ENCODE measurements at places on chromosomes 12 and 14.

DNA sequence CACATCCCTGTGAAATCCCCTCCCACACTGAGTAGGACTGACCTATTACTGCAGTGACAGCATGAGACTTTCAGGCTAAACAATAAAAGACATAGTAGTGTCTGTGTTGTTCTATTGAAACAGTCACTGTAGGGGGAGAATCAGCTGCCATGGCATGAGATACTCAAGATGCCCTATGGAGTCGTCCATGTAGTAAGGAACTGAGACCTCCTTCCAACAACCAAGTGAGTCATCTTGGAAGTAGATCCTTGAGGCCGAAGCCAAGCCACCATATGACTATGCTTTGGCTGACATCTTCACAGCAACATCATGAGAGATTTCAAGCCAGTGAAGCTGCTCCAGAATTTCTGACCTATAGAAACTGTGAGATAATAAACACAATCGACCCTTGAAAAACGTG, 12.1 kb upstream of the LRP6 start:
- no peak for DNase-seq

- no peak for DNase-seq
Measured at GRCh38 chr12:19273482-19274330, 144.2 kb downstream of the PLEKHA5 start.

DNA sequence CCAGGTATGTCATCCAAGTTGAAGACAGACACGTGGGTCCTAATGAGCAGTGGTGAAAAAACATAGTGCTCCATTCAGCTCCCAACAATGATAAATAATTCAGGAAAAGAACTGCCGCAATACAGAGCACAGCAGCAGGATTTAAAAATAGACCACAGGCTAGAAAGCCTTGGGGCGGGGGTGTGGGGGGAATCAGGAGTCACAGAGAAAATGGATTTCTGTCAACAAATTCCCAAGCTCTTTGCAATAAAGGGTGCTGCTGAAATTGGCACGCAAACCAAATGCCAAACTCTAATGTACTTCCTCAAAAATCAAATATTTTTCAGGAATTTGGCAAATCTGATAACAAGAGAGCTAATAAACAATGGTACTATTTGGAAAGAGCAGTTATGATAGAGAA, 58.6 kb downstream of the R3HDM2 start:
- DNase-seq: no peak

GRCh38 chr12:107490010-107490409, 195.6 kb upstream of the PWP1 start:
- DNase-seq: no peak

DNA sequence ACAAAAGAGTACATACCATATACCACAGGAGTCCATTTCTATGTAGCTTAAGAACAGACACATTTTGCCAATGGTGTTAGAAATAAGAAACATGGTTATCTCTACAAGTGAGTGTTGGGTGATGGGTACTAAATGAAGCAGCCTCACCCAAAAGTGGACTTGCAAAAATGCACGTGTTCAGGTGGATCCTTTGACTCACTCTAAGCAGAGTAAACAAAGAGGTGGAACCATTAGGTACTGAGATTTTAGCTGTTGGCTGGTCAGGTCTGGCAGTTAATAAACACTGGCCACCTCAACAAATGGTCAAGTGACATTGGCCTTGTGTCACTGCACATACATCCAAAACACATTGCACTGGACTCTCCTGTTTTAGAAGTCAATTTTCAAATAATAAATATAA, 27.6 kb downstream of the EVL start:
- DNase-seq: no peak

GRCh38 chr12:51972849-51973273, 21.4 kb downstream of the ACVR1B start:
- no peak for DNase-seq

GRCh38 chr14:50666772-50667683, 1.1 kb downstream of the SAV1 start:
- peak; percentile 53 for DNase-seq

GRCh38 chr14:54133896-54134295, 177.3 kb upstream of the BMP4 start:
- no peak for DNase-seq

DNA sequence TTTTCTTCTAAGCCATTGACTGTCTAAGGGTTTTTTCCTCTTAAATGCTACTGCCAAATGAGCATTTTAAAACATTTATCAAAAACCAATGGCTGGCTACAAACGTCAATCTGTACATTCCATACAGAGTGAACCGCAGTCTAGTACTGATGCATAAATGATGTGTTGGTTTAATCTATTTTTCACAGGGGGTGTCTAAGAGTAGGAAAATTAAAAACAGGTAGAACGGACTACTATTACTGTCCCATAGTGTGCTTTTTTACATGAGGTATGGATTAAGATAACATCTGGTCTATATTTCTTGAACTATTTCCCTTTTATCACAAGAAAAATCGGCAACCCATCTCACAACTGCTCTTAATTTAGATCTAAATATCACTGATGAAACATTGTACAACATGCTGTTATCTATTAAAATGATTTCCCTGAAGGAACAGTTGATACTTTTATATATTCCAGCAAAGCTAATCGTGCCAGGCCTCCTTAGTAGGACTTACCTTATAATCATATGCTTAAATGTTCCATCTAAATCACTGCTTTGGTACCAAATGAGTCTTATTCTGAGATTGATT, 172.9 kb upstream of the CDKN3 start:
- no peak for DNase-seq

GRCh38 chr12:108666401-108666881, 32.7 kb upstream of the SELPLG start:
- no peak for DNase-seq

DNA sequence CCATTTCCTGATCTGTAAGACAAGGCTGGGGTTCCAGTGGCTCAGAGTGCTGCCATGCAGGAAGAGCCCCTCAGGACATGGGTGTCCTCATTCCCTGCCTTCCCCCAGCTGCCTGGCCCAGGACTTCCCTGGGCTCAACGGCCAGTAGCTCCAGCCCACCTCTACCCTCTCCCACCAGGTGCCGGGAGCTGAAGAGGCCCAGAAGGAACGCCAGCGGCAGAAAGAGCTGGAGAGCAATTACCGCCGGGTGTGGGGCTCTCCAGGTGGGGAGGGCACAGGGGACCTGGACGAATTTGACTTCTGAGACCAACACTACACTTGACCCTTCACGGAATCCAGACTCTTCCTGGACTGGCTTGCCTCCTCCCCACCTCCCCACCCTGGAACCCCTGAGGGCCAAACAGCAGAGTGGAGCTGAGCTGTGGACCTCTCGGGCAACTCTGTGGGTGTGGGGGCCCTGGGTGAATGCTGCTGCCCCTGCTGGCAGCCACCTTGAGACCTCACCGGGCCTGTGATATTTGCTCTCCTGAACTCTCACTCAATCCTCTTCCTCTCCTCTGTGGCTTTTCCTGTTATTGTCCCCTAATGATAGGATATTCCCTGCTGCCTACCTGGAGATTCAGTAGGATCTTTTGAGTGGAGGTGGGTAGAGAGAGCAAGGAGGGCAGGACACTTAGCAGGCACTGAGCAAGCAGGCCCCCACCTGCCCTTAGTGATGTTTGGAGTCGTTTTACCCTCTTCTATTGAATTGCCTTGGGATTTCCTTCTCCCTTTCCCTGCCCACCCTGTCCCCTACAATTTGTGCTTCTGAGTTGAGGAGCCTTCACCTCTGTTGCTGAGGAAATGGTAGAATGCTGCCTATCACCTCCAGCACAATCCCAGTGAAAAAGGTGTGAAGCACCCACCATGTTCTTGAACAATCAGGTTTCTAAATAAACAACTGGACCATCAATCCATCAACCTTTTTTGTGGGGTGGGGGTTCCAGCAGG, 17.6 kb downstream of the AGAP2 start:
- DNase-seq: no peak

- no peak for DNase-seq
Measured at GRCh38 chr12:52059582-52060497, 8.6 kb downstream of the NR4A1 start.

- no peak for DNase-seq
Measured at GRCh38 chr14:52694761-52695480, 437 bp downstream of the ERO1A start.

- no peak for DNase-seq
Measured at GRCh38 chr14:55578511-55578910, 1.5 kb upstream of the KTN1 start.

GRCh38 chr14:56703947-56704346, 106.3 kb downstream of the OTX2 start:
- DNase-seq: no peak

- DNase-seq: no peak
Measured at GRCh38 chr12:27161458-27162228, 79.3 kb upstream of the C12orf71 start.

GRCh38 chr14:19878029-19878642, 3.2 kb downstream of the OR4K2 start:
- DNase-seq: no peak

- no peak for DNase-seq
Measured at GRCh38 chr14:105041841-105042765, 21.2 kb upstream of the CDCA4 start.

GRCh38 chr14:23148591-23149249, 29.7 kb upstream of the CEBPE start:
- no peak for DNase-seq

DNA sequence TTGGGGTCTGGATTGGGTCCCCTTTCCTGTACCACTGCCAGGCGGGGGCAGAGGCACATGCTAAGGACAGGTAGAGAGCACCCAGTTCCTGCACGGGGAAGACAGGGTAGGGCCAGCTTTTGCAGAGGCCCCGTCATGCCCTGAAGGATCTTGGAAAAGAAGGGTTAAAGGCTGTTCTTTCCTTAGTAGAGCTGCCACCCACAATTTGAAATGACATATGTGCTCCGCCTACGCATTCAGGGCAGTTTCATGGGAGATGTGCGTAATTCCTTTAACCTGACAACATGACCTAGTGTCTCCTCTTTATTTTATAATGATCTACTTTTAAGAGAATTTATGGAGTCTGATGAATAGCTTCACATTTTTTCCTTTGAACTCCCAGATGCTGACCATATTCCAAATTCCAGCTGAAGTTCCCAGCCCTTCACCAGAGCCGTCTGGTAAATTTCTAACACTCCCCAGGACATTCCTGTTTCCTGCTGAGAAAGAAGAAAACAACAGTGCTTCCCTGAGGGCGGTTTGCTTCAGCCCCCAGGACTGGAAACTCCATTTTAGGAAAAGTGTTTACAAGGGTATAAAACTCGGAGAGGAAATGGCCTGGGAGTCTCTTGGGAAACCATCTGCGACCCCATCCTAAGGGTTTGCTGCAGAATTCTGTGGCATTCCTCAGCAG, 58.9 kb upstream of the PLEKHG3 start:
- peak; percentile 74 for DNase-seq

- no peak for DNase-seq
Measured at GRCh38 chr12:48868451-48868850, 2.8 kb upstream of the RND1 start.

- no peak for DNase-seq
Measured at GRCh38 chr14:64632056-64632455, 72.2 kb upstream of the PLEKHG3 start.

DNA sequence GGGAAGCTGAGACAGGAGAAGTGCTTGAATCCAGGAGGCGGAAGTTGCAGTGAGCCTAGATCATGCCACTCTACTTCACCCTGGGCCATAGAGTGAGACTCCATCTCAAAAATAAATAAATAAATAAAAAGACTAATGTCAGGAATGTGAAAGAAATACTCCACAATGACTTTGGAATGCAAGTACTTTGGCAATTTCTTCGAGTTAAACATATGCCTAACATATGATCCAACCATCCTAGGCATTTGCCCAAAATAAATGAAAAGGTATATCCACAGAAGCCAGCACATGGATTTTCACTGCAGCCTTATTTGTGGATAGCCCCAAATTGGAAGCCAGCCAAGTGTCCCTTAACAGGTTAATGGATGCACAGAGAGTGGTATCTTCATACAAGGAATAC, 357.9 kb upstream of the TMEM132C start:
- DNase-seq: no peak

GRCh38 chr14:76088771-76089571, 62.8 kb upstream of the GPATCH2L start:
- no peak for DNase-seq

- DNase-seq: no peak
Measured at GRCh38 chr12:76144245-76144549, 59.7 kb upstream of the NAP1L1 start.

GRCh38 chr14:78644824-78645559, 474.8 kb downstream of the NRXN3 start:
- DNase-seq: peak; percentile 38

DNA sequence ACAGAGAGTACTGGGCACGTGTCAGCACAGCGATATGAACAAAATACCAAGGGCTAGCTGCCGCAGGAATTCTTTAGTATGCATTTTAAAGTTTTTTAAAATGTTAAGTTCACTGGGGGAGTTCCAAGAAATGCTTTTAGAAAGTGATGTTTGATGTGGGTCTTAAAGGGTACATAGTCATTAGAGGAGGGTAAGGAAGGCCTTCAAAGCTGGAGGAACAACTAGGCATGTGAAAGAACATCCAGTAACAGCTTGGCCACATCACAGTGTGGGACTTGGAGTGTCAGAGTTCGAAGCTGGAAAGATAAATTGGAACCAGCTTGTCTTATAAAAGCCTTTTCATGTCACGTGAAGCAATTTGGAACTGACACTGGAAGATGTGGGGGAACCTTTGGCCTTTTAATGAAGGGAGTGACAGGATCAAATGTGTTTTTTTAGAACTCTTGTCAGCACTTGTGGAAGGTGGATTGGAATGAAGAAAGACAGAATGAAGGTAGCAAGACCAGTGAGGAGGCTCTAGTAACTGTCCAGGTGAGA, 57.7 kb downstream of the WDR20 start:
- no peak for DNase-seq

GRCh38 chr14:31568161-31568560, 7.0 kb downstream of the NUBPL start:
- DNase-seq: no peak

- peak; percentile 85 for DNase-seq
Measured at GRCh38 chr14:21913759-21914158, 240.1 kb upstream of the OR4E1 start.

GRCh38 chr14:93744176-93744575, 44.1 kb downstream of the PRIMA1 start:
- DNase-seq: no peak

GRCh38 chr12:12072064-12072760, 1.5 kb downstream of the BCL2L14 start:
- no peak for DNase-seq

GRCh38 chr12:118870551-118870950, 110.8 kb upstream of the SRRM4 start:
- no peak for DNase-seq

DNA sequence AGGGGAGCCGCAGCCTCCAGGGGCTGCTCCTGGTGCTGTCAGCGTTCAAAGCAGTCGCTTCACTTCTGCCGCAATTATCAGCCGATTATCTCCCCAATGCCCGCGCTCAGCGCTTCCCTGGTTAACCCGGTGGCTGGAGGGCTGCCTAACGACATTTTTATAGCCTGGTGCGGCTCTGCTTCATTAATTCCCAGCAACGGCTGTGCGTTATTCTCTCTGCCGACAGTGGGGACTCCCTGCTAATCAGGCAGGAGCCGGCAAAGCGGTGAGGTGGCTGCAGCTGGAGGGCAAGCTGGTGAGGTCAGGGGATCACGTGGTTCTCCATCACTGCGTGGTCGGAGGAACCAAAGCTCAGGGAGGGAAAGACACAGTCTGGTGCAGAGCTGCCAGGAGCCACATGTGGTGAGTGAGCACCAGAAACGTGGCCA, 62.9 kb downstream of the GLRX5 start:
- peak; percentile 83 for DNase-seq

GRCh38 chr14:94027566-94028449, 1.7 kb downstream of the OTUB2 start:
- no peak for DNase-seq

GRCh38 chr14:100330388-100330931, 7.3 kb downstream of the SLC25A47 start:
- no peak for DNase-seq

- no peak for DNase-seq
Measured at GRCh38 chr12:22190-22529, 44.4 kb upstream of the IQSEC3 start.

Data from H9 (cell line).